ENCODE measurements at places on chromosomes 6 and 20.

- no peak for DNase-seq
Observed at GRCh38 chr6:106272287-106272686, 53.3 kb downstream of the ATG5 start.

GRCh38 chr6:6007366-6008088, 802 bp upstream of the NRN1 start:
- DNase-seq: no peak

DNA sequence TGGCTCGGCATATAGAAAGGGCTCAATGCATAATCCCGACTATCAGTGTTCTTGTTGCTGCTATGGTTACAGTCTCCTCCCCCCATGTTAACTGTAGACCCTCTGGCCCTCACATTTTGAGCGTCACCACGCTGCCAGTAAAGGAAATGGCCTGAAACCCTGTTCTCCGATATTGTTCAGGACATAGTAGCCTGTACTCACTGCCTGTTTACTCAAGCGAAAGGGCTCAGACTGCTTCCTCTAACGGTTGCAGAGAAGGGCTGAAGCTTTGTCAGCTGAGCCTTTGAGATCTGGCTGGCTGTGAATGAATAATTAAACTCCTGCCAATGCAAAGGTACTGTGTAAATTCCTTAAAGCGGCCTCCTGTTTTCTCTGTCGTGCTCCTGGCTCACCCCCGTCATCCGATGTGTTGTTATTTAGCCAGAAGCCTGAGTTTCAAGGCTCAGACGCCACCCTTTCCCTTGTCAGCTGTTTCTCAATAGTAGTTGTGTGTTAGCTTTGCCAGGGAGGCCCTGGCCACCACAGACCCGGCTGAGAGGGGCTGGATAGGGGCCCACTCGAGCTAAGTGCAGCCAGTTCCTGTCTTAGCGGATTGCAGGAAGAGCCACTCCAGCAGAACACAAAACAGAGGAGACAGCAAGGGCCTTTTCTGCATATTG, 31.2 kb upstream of the RALGAPA2 start:
- no peak for DNase-seq

- DNase-seq: peak; percentile 7
Observed at GRCh38 chr6:35419417-35419816, 32.7 kb upstream of the FANCE start.

- no peak for DNase-seq
Observed at GRCh38 chr20:41956338-41957074, 338.3 kb upstream of the CHD6 start.

GRCh38 chr6:137879885-137880745, 13.1 kb downstream of the TNFAIP3 start:
- peak; percentile 46 for DNase-seq

DNA sequence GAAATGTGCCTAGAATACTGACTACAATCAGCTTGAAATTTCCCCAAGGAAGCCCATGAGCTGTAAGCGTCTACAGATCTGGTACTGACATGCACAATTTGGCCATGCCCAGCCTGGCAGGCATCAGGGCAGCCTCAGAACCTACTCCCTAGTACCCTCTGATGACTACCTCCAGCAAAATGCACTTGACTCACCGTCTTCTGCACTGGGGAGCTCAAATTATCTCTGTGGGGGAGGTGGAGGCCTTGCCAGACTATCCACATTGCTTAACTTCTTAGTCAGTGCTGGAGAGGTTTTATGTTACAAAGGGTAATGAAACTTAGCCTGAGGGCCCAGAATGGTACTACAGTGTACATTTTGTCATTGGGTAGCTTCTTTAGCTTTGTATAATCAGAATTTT, 126.0 kb upstream of the ADGRF1 start:
- no peak for DNase-seq

DNA sequence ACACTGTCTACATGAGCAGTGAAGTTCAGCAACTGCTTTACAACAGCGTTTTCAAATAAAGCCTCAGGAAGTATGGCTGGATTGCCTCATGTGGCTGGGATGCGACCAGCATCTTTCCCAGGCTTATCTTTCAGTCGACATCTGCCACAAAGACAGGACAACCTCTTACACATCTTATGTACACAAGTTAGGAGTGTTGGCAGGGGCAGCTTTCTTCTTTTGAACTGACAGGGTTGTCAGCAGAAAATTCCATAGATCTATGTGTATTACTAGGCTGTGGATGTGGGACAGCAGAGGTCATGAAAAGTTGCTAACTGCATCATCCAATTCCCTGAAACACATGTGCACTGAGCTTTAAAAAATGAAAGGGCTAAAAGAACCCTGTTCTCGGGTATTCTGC, 48.1 kb downstream of the PLAGL1 start:
- DNase-seq: no peak

DNA sequence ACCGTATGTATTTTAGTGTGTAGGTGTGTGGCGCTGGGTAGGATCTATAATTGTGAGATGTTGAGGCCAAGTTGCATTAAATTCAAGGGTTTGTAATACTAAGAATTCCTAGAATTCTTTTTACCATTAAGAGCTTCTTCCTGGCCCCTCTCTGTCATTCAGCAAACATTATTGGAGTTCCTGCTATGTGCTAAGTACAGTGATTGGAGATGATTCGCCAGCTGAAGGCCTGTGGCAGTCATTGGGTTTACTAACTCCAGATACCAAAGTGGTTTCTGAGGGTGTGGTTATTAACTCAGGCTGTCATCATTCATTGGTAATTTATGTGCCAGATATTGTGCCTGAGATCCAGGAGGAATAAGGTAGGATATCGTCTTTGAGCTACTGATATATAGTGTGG, 167.1 kb downstream of the LAMA2 start:
- no peak for DNase-seq

GRCh38 chr20:47205577-47206123, 150.8 kb downstream of the ZMYND8 start:
- no peak for DNase-seq

DNA sequence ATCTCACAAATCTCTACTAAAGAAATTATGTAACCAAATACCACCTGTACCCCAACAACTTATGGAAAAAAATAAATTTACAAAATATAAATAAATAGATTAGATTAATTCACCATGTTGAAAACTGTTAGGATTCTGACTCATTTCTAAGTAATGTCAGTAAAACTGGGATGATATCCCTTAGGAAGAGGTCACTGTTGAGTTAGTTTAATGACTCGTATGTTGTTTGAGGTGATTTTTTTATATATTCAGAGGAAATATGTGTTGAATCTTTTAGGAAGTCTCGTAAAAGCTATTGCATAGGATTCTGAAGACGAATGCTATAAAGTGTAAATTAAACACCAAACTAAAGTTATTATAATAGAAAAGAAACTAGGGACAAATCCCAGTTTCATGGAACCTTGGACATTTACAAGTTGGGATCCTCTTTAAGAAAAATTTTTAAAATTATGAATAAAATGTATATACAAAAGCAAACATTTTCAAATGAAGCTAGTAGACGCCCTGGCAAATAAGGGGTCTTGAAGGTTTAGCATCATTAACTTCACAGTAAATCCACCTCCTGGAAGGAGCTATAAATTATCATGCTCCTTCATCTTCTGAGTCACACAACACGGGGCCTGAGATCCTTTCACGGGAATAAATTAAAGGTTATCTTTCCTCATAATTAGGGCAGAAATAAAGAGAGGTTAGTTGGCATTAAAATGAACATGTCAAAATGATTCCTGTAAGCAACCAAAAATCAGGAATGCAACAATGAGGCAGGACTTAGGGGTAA, 37.0 kb upstream of the POU3F2 start:
- no peak for DNase-seq

DNA sequence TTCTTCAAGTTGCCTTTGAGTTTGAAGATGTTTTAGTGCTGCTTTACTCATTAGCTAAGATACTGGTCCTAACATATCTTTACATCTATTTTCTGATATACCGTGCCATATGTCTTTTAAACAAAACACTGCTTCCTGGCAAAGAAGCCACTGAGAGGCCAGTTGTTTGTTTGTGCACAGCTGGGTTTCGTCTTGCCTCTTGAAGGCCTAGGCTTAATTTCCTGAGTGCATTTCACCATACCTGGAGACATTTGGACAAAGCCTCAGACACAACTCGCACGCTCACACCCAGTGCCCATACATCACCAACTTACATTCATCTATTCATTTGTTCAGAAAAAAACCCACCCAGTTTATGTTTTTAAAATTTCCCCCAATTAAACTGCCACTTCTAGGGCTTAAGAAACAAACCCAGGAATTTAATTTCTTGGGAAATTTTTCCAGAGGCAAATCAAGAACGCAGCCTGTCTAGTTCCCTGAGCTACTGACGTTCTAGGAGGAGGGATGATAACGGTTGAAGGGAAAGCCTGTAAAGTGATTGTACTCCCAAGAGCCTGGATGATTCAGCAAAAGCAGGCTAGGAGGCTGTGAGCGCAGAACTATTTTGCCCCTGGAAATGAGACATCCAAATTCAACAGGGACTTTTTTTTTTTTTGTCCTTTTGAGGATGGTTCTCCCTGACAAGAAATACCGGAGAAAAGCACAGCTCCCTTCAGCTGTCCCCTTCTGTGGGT, 77.7 kb downstream of the OLIG3 start:
- DNase-seq: no peak

- DNase-seq: no peak
Observed at GRCh38 chr6:148082044-148082443, 260.6 kb upstream of the SASH1 start.

DNA sequence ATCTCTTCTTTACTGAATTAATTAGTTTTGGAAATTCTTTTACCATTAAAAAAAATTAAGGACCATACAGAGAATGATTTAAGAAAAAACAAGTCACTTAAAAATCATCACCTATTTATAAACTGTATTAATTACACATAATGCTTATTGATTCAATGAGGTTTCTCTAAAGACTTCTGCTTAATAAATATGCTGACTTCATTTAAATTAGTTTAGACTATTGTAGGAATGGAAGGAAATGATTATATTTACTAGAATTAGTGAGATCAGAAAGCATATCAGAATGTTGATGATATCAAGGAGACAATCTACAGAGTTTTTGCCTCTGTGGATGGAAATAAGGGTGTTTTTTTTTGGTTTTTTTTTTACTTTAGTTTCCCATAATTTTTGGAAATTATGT, 34.6 kb upstream of the SMIM28 start:
- DNase-seq: no peak

- DNase-seq: no peak
Observed at GRCh38 chr6:105902401-105903031, 183.6 kb upstream of the PRDM1 start.

DNA sequence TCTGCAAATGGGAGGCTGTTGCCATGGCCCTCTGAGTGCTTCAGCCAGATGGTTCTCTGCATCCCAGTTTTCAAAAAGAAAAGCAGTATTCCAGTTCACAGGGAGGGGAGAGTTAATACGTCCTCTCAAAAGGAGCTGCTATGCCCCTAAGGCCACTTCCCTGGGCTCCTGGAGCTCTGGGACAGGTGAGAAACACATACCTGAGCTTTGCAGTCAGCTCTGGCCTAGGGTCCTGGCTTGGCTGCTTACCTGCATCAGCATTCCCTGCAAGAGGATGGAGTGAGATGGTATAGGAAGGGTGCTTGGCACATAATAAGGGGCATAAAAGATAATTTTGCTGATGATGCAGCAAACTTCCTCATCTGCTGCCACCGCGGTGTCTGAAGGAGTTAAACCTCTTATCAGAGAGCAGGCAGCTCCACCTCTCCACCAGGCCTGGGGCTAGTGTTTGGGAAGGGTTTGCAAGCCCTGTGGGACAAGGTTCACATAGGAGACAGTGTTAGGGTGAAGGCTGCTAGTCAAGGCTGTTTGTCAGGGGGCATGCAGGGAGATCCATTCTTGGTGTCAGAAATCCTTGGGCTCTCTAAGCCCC, 62.7 kb downstream of the SLC24A3 start:
- no peak for DNase-seq

DNA sequence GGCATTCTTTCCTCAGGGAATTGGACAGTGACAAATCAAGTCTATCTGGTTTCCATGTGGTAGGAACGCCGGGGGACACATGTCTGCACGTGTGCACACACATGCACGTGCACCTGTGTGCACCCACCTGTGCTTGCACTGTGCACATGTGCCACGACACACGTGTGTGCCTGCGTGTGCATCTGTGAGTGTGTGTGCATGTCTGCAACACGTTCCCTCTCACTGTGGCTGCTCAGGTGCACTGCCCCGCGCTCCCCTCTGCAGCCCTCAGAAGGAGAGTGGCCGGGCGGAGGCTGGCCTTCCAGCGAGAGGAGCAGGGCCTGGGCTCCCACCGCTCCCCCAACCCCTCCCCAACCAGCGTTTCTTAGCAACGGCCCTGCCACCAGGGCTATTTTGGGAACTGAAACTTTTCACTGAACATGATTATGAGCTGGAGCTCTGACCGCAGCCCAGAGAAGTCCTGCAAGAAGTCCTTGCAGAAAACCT, 147.8 kb downstream of the PHACTR3 start:
- peak; percentile 3 for DNase-seq

- no peak for DNase-seq
Observed at GRCh38 chr6:122268394-122268793, 131.1 kb upstream of the HSF2 start.

- peak; percentile 26 for DNase-seq
Observed at GRCh38 chr6:99490608-99491007, 24.6 kb downstream of the USP45 start.
